ENCODE measurements at places on chromosomes 16 and 17.

GRCh38 chr16:450785-451512, 25.5 kb downstream of the RAB11FIP3 start:
- DNase-seq, result no peak

GRCh38 chr16:23836078-23836403, 258 bp downstream of the PRKCB start:
- no peak for DNase-seq

DNA sequence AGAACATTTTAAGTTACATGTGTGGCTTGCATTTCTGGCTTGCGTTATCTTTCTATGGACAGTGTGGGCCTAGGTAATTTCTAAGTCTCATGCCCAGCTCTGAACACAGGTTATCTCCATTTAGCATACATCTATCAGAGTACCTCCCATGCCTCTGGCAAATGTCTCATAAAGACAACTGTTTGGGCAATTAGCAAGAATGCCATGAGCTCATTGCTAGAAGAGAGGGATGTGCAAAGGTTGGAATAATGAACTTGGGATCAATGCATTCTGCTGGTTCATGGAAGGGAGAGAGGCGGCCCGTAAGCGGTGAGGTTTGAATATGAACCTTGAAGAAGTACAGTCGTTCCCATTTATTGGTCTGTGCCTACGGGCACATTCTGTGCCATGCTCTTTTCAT, 14.4 kb downstream of the SYT17 start:
- no peak for DNase-seq

DNA sequence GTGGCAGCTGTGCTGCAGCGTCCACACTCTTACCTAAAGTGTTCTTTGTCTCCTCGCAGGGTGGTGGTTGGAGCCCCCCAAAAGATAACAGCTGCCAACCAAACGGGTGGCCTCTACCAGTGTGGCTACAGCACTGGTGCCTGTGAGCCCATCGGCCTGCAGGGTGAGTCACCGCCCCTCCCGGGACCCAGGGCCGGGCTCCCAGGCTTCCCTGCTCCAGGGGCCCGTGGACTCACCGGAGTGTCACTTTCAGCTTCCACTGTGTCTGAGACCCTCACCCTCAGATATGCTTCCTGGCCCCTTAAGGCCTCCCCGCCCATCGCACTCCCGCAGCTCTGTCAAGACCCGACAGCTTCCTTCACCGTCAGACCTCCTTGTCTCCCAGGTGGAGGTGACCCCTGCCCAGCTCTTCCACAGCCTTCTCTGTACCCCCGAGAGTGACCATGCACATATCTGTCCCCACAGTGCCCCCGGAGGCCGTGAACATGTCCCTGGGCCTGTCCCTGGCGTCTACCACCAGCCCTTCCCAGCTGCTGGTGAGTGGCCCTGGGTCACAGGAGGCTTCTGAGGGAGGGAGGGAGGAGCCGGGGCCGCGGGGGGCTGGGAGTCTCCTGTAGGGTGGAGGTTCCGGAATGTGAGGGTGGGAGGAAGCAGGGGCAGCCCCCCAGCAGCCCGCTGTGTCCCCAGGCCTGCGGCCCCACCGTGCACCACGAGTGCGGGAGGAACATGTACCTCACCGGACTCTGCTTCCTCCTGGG, 1.8 kb downstream of the ITGAX start:
- no peak for DNase-seq

Measured in stimulated activated CD8-positive, alpha-beta memory T cell treated with anti-CD3 and anti-CD28 coated beads, Interleukin-7, amount 100 ng/mL, for 1 hour (primary cell).